HuH-7 (cell line): ENCODE measurements at places on chromosomes 1 and 21.

DNA sequence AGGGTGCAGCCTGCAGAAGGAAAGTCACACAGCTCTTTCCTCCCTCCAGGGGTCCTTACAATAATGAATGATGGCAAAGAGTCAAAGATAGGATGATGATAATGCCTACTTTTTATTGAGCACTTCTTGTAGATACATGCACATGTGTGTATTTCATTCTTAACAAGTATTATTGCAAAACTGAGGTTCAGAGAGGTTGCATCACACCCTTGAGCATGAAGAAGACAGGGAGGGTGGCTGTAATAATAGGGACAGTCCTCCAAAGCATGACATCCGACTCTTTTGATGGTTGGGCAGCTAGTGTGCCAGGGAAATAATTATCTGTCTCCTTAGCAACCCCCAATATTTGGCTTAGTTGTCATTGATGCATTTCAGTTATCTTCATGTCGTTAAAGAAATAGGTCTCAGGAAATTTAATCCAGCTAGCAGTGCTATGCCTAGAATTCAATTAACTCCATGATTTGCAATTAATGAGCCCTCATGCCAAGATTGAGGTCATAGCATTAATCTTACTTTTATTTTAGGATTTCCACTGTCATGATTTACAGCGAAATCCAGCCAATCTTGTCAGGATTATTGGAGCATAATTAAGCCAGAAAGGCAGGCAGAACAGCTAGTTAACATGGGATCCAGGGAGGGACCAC, 35.0 kb downstream of the DNAJC6 start:
- no peak for DNase-seq

- no peak for DNase-seq
These were observed 37.9 kb downstream of the EPHA2 start for GRCh38 chr1:16117936-16118335.

- no peak for DNase-seq
These were observed 16.8 kb downstream of the PTPRC start for GRCh38 chr1:198655459-198656121.

DNA sequence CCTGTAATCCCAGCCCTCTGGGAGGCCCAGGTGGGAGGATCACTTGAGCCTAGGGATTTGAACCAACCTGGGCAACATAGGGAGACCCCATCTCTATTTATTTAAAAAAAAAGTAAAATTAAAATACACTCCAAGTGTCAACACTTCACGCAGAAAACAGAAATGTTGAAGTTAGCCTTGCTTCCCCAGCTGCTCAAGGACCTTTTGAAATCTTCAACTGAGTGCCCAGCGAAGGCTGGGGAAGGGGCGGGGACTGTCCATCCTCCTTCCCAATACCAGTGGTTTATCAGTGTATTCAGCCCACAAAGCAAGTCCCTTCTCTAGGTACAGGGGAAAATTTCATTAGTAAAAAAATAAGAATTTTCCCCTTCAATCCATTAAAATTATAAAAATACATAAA, 2.2 kb upstream of the DNAJC28 start:
- DNase-seq: no peak

- no peak for DNase-seq
These were observed 50.7 kb downstream of the MAB21L3 start for GRCh38 chr1:116161877-116162390.

DNA sequence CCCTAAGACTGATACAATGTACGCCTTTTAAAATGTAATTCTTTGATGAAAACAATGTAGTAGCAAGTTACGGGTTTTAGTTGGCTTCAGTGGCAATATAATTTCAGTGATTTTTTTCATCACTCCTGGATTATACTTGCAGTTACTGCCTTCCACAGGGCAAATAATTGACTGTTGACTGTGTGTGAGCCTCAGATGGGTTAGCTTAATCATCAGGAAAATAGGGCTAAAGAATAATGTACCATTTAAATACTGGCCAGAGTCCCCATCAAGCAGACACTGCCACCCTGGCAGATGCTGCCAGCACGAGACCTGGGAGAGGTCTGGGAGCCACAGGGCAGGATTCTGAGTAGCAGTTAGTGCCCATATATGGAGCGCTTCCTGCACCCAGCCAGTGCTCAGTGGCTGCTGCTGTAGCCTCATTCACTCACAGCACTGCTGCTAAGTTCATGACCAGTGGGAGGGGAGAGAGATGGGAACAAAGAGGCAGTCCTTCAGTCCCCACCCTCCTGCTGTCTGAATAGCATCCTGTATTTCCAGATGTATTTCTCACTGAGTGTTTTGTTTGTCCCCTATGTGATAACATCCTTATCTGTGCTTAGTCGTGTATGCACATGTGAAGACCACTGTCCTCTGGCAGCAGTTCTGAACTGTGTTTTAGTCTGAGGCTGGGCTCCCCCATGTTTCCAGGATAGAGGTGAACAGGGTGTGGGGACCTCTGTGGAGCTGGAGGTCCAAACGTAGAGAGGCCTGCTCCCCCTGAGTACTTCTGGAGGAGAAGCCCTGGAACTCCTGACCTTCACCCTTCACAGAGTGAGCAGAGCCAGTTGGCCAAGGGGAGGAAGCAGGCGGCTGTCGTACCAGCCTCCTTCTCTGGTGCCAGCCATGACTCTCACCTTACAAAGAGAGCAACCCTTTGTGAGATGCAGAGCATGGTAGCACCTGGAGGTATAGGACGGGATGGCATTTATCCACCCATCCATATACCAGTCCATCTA, 80.4 kb downstream of the ADARB1 start:
- DNase-seq: no peak

- DNase-seq: no peak
These were observed 9.6 kb downstream of the UBE2J2 start for GRCh38 chr1:1264026-1264425.

DNA sequence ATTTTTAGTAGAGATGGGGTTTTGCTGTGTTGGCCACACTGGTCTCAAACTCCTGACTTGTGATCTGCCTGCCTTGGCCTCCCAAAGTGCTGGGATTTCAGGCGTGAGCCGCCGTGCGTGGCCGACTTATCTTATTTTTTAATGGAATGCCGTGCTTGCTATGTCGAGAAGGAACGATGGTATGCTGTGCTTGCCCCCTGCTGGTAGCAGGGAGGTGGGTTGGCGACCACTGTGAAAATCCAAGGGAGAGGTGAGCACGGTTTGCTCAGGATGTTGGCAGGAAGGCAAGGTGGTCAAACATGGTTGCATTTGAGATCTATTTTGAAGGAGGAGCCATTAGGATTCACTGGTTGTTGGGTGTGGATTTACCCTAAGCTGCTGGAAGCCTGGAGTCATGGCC, 45.8 kb upstream of the RCC2 start:
- peak; percentile 59 for DNase-seq

DNA sequence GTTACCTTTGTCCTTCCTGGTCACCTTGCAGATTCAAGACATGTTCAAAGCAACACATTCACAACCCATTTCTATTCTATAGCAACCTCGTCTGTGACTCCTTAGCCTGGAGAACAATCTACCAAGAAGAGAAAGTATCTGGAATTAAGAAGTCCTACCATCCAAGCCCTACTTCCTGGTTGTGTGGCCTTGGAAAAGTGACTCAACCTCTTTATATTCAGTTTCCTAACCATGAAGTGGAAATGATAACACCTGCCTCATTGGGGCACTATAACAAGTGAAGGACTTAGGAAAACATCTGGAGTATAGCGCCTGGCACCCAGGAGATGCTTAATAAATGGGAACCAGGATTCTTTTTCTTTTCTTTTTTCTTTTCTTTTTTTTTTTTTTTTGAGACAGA, 36.5 kb upstream of the SRRM1 start:
- DNase-seq: no peak

DNA sequence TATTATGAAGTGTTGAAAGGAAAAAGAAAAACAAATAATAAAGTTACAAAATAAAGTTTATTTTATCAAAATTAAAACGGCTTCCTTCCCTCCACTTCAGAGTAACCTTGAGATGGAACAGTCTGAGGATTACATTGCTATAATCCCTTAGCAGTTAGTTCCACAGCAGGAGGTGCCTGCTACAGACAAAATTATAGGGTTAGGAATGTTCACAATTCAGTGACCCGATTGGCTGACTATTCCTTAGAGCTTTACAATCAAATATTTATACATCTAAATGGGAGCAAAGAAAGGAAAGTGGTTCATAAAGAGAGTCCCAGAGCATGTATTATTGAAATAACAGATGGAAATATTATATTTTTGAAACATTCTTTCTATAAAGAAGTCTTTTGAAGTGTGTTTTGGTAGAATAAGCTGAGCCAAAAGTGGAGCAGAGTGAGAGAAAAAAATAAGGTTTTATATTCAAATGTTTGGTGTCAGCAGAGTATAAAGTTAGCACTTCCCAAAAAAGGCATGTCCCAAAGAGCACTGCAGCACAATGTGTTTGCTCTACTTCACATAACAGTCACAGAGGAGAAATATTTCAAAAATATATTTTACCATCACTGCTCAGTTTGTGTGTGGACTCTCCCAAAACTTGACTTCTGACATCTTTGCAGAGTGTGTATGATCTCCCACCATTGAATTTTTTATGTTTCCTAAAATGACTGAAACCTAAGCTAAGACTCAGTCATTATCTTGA, 71.4 kb upstream of the GORAB start:
- no peak for DNase-seq

- peak; percentile 23 for DNase-seq
These were observed 27.2 kb upstream of the MAN1A2 start for GRCh38 chr1:117339866-117340700.

- no peak for DNase-seq
These were observed 497 bp upstream of the IFNAR2 start for GRCh38 chr21:33229099-33229783.

DNA sequence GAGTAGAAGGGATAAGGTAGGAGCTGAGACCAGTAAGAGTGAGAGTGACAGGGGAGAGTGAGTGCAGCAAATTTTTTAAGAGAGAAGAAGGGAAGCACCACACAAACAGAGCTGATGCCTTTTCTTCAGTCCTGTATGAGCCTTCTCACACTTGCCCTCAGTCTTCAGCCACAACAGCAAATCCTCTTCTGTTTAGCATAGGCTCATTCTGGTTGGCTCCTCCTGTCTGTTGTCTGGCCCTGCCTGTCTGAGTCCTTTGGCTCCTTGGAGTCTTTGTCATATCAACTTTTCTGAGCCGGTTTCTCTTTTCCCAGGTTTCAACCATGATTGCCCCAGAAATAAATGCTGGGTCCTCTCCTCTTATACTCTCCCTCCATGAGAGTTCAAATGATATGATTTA, 12.7 kb upstream of the CASQ1 start:
- DNase-seq: no peak

DNA sequence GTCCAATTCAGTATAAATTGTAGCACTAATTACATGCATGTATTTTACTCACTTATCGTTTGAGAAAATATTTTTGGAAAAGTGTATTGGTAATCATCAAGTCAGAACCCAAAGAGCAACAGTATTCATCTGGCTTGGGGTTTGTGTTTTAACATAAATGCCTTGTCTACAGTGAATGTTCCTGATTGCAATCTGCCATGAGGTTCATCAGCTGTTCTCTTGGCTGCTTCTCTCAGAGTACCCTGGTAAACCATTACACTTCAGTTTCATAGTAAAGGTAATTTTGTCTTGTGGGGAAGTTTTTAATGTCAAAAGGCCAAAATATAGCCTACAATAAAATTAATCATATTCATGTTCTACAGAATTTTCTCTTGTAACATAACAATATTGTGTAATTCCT, 150.3 kb downstream of the IFI44 start:
- no peak for DNase-seq

GRCh38 chr21:43745772-43746517, 27.0 kb downstream of the PDXK start:
- DNase-seq: no peak

- no peak for DNase-seq
These were observed 100.7 kb upstream of the OLFM3 start for GRCh38 chr1:102097451-102097850.

DNA sequence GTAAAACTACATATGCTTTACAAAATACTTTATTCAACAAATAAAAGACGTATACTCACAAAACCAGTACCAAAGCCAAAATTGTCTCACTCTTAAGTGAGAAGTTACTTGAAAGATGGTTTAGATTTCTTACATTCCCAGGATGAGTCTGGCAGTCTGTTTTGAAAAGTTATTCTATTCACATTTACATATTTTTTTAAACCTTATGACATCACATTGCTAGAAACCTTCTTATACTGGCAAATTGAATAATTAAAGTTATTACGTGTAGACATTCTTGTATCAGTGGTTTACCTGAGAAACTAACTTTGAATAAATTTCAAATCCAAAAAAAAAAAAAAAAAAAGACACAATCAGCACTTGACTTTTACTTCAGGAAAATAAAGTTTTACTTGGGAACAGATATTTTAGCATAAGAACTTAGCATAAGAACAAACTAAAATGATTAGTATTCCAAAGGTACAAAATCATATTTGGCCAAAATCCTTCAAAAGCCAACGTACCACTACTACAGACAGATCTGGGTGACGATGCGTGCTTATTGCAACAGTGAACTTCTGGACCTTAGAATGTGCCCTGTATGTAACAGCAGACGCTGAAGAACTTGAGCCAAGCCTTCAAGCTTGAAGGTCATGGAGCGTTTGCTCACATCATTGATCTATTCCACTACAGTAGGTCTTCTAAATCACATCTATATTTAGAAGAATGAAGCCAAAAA, 2.5 kb downstream of the CDC42BPA start:
- peak; percentile 70 for DNase-seq

DNA sequence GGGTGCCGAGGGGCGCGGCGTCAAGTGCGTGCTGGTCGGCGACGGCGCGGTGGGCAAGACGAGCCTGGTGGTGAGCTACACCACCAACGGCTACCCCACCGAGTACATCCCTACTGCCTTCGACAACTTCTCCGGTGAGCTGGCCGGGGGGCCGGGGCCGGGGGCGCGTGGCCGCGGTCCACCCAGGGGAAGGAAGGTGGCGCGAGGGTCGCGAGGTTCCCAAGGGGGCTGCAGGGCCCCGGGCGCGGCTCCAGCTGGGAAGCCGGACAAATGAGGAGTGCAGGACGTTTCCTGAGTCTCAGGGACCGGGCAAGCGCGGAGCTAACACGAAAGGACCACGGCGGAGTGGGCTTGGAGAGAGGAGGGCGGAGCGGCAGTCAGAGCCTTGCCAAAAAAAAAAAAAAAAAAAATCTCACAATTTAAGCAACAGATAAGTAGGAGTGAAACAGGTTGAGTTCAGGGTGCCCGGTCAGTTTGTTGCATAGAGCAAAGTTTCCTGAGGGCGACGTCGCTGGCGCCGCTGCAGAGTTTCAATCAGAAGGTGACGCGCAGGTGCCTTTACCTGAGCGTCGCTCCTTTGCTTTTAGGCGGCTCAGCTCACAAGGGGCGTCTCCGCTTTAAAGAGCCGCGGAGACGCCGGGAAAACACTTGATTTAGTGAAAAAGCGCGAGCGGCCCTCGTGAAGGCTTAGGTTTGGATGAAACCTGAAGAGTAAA, 750 bp downstream of the RHOU start:
- DNase-seq: peak; percentile 43

DNA sequence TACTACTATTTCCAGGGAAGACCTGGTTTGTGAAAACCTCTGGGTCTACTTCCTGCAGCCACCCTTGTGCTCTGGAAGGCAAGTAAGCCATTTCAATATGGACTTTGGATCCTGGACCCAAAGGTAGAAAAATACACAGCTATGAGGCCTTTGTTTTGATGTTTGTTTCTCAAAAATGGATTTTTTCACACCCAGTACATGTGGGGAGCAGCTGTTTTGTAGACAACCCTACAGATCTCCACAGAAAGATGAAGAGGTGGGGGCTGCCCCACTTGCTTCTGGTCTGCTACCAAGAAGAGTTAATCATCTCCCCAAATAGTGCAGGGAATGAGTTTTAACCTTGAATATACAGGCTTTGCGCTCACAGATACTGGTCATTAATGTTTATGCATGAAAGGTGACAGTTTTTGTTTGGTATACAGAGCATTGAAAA, 29.2 kb downstream of the ZNF281 start:
- DNase-seq: no peak
